ENCODE measurements at places on chromosomes 12 and 14.

DNA sequence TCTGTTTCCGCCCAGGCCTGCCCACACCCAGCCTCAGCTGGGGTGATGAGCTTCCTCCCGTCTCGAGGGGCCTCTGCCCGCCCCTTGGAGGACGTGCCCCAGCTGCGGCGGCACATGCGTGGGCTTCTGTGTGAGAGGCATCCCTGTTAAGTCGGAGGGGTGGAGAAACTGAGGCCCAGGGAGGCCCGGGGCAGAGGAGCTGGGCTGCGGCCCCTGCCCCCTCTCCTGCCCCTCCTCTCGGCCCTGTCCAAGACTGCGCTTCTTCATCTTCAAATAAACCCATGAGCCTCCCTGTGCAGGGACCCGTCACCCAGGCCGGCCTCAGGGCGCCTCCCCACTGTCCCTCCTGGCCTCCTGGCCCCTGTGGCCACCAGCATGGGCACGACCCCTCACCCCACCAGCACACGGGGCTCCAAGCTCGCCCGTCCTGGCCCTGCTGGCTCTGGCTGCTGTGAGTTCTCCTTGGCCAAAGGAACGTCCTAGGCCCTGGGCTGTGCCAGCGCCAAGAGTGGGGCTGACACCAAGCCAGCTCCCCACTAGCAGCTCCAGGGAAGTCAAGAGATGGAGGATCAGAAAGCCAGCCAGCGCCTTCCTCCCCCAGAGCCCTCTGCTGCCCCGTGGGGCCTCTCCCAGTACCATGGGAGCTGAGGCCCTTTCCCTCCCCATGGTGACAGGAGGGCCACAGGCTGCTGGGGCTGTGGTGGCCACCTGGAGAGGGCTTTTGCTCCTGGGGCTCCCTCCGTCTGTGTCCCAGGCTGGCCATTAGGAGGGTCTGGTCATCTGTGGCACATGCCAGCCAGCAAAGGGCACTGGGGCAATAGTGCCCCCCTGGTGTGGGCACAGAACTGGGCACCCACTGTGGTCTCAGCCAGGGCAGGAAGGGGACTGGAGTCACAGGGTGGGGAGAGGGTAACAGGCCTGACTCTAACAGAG lies 180.4 kb downstream of the KIF26A start:
- no peaks in the 10 kb centered on the region for H3K4me1 ChIP-seq
- H3K27ac ChIP-seq = no peak overlapping the region
- H3K4me3 ChIP-seq = no peak overlapping the region
- no peak for DNase-seq
- no peaks in the 10 kb centered on the region for H3K36me3 ChIP-seq

DNA sequence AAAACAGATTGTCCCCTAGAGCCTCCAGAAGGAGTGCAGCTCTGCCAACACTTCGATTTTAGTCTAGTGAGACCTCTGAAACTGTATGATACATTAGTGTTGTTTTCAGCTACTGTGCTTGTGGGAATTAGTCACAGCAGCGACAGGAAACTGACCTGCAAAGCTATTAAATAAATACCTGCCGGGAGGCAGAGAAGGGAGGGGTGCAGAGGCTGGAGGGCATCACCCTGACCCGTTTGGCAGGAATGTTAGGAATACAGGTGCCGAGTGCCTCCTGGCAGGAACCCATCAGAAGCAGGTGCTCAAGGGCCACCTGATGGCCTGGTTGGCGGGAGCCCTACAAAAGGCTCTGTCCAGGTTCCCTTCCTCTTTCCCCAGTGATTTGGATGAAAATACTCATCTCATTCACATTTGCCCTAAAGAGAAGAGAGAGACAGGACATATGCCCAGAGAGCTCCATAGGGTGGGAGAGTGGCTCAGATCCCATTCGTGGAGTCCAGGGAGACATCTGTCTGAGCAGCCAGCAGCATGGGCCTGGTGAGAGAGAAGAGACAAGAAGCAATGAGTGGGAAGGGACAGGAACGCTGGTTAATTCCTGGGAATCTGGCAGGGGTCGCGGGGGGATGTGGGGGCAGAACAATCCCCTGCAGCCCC lies 44.6 kb downstream of the C14orf132 start:
- peaks cover 13% of the 10 kb centered on the region for H3K4me1 ChIP-seq
- H3K36me3 ChIP-seq = no peaks in the 10 kb centered on the region

GRCh38 chr12:45907955-45908354 lies 82.4 kb downstream of the SCAF11 start:
- H3K4me3 ChIP-seq = no peak overlapping the region
- DNase-seq = no peak
- no peaks in the 10 kb centered on the region for H3K4me1 ChIP-seq
- H3K27me3 ChIP-seq = no peaks in the 10 kb centered on the region
- no peak overlapping the region for H3K27ac ChIP-seq
- H3K36me3 ChIP-seq = peaks cover 3% of the 10 kb centered on the region

- no peak overlapping the region for H3K27ac ChIP-seq
- H3K4me1 ChIP-seq = no peaks in the 10 kb centered on the region
- DNase-seq = no peak
- H3K36me3 ChIP-seq = no peaks in the 10 kb centered on the region
- H3K27me3 ChIP-seq = no peaks in the 10 kb centered on the region
- H3K4me3 ChIP-seq = no peak overlapping the region
These were observed 53.7 kb downstream of the PLEKHA5 start for GRCh38 chr12:19183121-19183838.

- H3K36me3 ChIP-seq = no peaks in the 10 kb centered on the region
- H3K4me1 ChIP-seq = no peaks in the 10 kb centered on the region
- H3K4me3 ChIP-seq = no peak overlapping the region
- no peak overlapping the region for H3K27ac ChIP-seq
These were observed 46.3 kb upstream of the CATSPERB start for GRCh38 chr14:91778217-91778616.

GRCh38 chr12:123064366-123064765 lies 83.9 kb downstream of the ARL6IP4 start:
- H3K4me3 ChIP-seq = no peak overlapping the region
- no peaks in the 10 kb centered on the region for H3K36me3 ChIP-seq
- DNase-seq = no peak
- H3K27ac ChIP-seq = no peak overlapping the region

DNA sequence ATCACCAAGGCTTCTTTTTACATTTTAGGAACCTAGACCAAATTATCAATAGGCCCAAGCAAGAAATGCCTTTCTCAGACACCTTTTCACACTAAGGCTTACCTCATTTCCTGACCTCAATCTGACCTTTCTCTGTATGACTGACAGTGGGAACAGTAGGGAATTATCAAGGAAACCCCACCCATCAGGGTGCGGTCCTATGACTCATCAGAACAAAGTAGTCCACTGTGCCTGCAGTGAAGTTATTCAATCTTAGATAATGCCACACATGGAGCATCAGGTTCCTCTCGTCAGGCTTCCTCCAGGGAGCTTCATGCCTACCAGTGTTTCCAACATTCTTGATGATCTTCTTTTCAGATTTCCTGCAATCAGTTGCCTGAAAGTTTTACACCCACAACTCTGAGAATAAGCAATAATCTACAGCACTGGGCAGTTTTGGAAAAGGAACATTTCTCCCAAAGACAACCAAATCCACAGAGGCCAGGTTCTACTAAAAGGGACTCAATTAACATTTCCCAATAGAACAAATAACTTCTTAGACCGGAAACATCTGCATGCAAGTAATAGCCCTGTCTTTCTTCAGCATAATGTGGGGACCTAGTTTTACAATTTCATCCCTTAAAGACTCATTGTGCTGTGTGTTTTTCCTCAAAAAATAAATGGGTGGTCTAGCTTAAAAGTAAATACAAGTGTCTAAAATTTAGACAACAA lies 35.9 kb upstream of the TMTC2 start:
- H3K4me1 ChIP-seq = peaks cover 19% of the 10 kb centered on the region
- no peaks in the 10 kb centered on the region for H3K27me3 ChIP-seq

DNA sequence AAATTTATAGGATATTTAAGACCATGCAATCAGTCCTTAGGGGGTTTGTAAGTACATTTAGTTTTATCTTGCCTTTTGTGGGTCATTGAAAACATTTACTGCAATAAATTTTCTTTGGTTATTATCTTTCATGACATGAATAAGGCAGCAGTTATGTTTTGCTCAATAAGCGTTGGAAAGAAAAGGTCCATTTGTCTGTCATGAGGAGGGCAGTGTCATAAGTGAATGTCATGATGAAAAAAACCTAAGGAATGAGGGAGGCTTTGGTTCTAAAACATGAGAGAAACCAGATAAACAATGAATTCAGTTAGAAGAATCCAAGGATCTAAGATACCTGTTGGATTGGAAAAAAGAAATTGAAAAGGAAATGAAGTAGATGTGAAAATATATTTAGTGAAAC lies 209.4 kb downstream of the NAV3 start:
- H3K4me1 ChIP-seq = no peaks in the 10 kb centered on the region
- no peak for DNase-seq
- H3K36me3 ChIP-seq = peaks cover 14% of the 10 kb centered on the region
- H3K4me3 ChIP-seq = no peak overlapping the region
- no peak overlapping the region for H3K27ac ChIP-seq

- no peak overlapping the region for H3K4me3 ChIP-seq
- no peaks in the 10 kb centered on the region for H3K36me3 ChIP-seq
These were observed 28.2 kb downstream of the ST8SIA1 start for GRCh38 chr12:22306311-22306710.

DNA sequence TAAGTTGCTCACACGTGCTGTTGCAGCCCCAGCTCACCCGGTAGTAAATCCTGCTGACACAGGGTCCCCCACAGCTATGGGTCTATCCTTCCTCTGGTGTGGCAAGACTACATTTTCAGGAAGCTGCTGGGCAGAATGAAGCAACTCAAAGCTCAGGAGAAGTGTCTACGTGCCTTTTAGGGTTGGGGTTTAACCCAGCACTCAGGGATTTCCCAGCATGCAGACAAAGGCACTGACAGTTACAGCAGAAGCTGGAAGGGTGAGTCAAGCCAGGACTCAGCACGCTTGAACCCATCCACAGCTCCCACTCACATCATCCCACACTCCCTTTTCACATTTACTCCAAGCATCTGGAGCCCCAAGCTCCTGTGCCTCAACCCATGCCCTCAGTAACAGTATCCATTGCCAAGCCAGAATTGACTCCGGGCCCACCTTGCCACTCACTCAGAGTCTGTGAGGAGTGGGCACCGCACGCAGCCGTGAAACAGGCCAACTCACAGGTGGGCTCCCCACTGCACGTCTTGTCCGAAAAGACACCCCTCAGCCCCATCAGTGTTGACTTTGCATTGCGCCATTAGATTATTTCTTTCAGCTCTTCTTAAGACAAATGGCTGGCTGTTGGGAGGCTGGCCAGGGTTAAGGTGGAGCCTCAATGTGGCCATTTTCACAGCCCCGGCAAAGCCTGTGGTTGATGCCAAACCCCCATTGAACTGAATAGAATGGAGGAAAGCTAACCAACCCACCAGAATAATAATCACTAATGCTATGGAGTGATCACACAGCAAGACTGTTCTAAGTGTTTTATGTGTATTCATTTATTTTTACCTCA lies 59.6 kb downstream of the ZFP36L1 start:
- no peak overlapping the region for H3K27ac ChIP-seq
- H3K4me3 ChIP-seq = no peak overlapping the region
- no peak for DNase-seq

GRCh38 chr12:57175428-57176138 lies 28.2 kb upstream of the LRP1-AS start:
- H3K36me3 ChIP-seq = peaks cover 3% of the 10 kb centered on the region
- no peaks in the 10 kb centered on the region for H3K27me3 ChIP-seq
- H3K4me1 ChIP-seq = peaks cover 40% of the 10 kb centered on the region
- peak; percentile 94 for DNase-seq
- no peak overlapping the region for H3K4me3 ChIP-seq

- no peaks in the 10 kb centered on the region for H3K27me3 ChIP-seq
- DNase-seq = no peak
- H3K36me3 ChIP-seq = no peaks in the 10 kb centered on the region
- H3K4me1 ChIP-seq = peaks cover 28% of the 10 kb centered on the region
- H3K4me3 ChIP-seq = no peak overlapping the region
These were observed 40.0 kb downstream of the SCN8A start for GRCh38 chr12:51630986-51631385.

DNA sequence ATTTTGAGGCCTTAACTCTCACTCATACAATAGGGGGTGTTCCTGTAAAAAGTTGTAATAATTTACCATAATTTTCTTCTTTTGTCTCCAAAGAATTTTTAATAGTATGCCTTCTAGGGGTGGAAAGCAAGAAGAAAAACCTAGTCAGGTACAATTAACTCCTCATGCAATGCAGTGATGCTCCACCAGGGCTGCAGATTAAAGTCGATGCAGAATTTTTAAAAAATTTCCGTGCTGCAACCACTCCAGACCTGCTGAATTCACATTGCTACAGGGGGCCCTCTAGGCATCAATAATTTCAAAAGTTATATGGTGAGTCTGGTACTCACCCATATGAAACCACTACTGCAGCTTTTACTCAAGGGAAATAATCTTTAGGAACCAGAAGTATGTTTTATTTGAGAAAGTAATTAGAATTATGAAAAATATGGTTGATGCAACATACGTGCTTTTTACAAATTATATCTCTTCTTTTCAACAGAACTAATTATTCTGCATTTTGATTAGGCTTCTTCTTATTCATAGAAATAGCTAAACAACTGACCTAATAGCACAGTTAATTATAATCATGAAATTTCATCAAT lies 353.2 kb downstream of the BCAT1 start:
- H3K4me3 ChIP-seq = no peak overlapping the region
- H3K4me1 ChIP-seq = peaks cover 5% of the 10 kb centered on the region
- H3K27ac ChIP-seq = no peak overlapping the region
- DNase-seq = no peak
- no peaks in the 10 kb centered on the region for H3K27me3 ChIP-seq
- H3K36me3 ChIP-seq = no peaks in the 10 kb centered on the region

- no peak for DNase-seq
- no peaks in the 10 kb centered on the region for H3K4me1 ChIP-seq
- H3K36me3 ChIP-seq = no peaks in the 10 kb centered on the region
- no peak overlapping the region for H3K4me3 ChIP-seq
- no peak overlapping the region for H3K27ac ChIP-seq
- no peaks in the 10 kb centered on the region for H3K27me3 ChIP-seq
These were observed 404.5 kb downstream of the LRFN5 start for GRCh38 chr14:42011221-42011620.

DNA sequence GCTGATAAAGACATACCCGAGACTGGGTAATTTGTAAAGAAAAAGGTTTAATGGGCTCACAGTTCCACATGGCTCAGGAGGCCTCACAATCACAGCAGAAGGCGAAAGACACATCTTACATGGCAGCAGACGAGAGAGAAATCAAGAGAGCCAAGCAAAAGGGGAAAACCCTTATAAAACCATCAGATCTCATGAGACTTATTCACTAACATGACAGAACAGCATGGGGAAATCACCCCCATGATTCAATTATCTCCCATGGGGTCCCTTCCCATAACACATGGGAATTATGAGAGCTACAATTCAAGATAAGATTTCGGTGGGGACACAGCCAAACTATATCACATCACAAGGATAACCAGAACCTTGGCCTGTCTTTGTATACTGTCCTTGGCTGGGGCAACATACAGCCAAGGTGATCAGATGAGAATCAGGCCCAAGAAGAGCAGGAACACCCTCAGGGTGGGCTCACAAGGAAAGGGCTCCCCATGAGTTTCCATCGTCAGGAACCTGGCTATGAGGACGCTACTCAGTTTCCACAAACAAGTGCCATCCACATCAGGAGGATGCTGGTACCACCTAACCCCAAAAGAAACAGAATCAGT lies 152.7 kb downstream of the FOXN3 start:
- DNase-seq = no peak
- no peaks in the 10 kb centered on the region for H3K27me3 ChIP-seq
- no peaks in the 10 kb centered on the region for H3K36me3 ChIP-seq
- no peak overlapping the region for H3K4me3 ChIP-seq
- no peak overlapping the region for H3K27ac ChIP-seq

GRCh38 chr12:94247246-94247645 lies 98.9 kb downstream of the PLXNC1 start:
- no peaks in the 10 kb centered on the region for H3K27me3 ChIP-seq
- no peaks in the 10 kb centered on the region for H3K36me3 ChIP-seq
- DNase-seq = no peak
- H3K4me3 ChIP-seq = no peak overlapping the region
- H3K4me1 ChIP-seq = no peaks in the 10 kb centered on the region
